ENCODE measurements at places on chromosomes 5 and 9.

DNA sequence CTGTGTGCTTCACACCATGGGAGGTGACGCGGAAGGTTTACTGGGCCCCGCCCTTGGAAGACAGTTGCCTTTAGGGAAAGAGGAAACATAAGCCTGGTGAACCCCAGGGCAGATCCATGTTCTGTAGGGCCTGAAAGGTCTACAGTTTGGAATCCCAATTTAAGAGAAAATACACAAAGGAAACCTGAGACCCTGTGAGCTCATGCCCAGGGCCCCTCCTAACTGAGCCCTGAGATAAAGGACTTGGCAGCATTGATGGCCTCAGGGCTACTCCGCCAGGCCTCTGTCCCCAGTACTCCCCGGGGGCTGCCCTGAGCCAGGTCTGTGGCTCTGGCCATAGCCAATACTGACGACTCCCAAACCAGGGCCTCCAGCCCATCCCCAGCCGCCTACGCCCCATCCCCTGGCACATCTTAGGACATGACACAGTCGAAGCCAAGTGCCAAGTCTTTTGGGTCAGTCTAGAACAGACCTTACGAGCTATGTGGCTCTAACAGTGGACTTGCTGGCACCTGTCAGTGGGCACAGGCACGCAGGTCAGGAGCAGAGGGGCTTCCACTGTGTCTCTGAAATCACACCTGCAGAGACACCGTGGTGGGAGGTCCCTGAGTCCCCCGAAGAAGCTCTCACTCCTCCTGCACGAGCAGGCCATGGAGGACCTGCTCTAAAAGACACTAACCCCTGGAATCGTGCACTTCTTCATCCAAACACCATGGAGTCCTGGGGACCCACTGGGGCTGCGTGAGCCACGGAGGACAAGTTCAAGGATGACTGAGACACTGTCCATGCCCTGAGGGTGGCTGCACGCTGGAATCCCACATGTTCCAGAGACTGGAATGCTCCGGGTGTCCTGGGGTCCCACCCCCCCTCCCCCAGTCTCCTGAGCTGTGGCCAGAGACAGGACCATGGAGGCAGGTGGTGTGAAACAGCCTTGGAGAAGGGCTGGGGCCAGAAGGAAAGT, 40.3 kb upstream of the BARHL1 start:
- no peak for DNase-seq

DNA sequence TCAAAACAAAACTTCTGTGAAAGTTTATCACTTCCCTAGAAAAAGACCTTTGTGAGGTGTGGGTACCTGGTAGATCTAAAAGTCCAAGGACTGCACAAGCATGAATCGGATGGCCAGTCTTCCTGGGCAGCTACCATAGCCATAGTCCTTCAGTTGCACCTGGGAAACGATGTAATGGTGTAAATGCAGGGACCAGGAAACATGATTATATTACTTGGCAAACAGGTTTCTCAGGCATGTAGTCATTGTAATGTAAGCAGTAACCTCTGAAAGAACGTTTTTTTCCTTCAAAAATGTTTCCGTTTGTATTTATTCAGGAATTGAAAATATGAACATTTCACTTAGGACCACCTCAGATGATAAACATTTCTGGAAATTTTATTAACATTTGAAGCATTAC, 433.4 kb downstream of the DTWD2 start:
- DNase-seq: no peak

DNA sequence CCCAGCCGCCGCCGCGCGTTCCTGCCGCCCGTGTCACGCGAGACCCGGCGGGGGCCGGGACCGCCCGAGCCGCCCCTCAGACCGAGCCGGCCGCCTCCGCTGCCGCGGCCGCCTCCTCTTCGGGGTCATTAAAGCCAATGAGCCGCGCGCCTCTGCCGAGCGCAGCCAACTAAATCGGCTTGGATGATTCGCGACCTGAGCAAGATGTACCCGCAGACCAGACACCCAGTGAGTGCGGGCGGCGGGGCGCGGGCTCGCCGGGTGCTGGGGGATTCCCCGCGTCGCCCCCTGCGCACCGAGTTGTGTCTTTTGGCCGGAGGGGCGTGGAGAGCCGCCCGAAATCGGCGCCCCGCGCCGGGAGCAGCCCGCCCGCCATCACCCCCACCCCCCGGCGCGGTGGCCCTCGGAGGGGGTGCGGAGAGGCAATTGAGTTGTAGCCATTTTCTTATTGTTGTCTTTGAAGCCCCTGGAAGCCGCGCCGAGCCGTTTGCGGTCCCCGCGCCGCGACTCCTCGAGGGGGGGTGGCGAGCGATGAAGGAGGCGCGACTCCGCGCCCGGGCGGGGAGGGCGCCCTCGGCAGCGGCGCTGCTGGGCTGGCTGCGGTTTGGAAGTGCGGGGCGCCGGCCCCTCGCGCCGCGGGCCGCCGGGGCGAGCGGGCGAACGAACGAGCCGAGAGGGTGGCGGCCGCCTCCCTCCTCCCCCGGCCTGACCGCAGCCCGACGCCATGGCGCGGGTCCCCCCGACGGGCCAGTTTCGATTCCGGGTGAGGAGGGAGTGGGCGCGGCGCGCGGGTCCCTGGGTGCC, 1.0 kb downstream of the TLE4 start:
- DNase-seq: peak; percentile 35

DNA sequence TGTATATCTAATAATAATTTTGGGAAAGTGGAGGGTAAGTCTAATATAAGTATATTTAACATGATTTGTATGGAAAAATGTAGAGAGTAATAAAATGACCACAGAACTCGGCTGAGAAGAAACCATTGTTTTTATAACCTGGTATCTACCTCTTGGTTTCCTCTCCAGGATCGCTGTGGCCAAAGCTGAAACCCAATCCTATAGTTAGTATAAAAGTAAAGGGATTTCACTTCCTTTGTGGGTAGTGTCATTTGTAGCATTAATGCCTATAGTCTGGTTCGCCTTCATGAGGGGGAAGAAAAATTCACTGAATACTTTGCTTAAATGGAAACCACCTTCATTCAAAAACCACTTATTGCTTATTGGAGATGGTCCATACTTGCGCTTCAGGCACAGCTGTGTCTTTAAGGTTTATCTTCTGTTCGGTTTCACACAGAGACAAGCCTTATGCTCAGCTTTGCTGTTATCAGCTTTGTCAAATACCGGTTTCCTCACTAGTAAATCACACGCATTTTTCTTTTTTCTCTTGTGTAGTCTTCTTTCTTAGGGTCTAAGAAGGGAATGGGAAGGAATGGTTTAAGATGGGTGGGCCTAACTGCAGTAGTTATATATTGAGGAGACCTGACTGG, 12.1 kb downstream of the PIK3R1 start:
- no peak for DNase-seq

DNA sequence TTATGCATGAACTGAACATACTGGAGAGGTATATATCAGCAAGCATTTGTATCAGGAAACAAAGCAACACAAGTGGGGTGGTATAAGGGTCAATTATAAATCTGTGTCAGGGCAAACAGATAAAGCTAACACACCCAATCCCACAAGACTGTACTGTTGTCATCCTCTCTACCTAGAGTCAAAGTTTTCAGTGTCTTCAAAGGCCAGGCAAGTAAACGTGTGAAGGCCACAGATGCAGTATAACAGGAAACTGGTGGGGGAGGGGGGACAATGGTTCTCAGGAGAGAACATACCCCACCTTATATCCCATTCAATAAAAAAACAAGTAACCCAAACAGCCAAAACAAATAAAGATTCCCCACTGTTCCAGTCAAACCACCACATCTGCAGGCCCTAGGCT, 22.1 kb downstream of the ELP1 start:
- DNase-seq: no peak

- DNase-seq: no peak
Measured at GRCh38 chr5:127518319-127518621, 830 bp downstream of the PRRC1 start.

- DNase-seq: no peak
Measured at GRCh38 chr5:138942861-138943260, 67.7 kb upstream of the LRRTM2 start.

- no peak for DNase-seq
Measured at GRCh38 chr5:126066836-126067235, 356.4 kb upstream of the GRAMD2B start.

GRCh38 chr5:145800181-145800580, 35.0 kb downstream of the PRELID2 start:
- DNase-seq: no peak

- DNase-seq: no peak
Measured at GRCh38 chr5:52876456-52876855, 88.7 kb downstream of the ITGA1 start.

GRCh38 chr5:147474140-147474539, 35.7 kb downstream of the DPYSL3 start:
- no peak for DNase-seq

DNA sequence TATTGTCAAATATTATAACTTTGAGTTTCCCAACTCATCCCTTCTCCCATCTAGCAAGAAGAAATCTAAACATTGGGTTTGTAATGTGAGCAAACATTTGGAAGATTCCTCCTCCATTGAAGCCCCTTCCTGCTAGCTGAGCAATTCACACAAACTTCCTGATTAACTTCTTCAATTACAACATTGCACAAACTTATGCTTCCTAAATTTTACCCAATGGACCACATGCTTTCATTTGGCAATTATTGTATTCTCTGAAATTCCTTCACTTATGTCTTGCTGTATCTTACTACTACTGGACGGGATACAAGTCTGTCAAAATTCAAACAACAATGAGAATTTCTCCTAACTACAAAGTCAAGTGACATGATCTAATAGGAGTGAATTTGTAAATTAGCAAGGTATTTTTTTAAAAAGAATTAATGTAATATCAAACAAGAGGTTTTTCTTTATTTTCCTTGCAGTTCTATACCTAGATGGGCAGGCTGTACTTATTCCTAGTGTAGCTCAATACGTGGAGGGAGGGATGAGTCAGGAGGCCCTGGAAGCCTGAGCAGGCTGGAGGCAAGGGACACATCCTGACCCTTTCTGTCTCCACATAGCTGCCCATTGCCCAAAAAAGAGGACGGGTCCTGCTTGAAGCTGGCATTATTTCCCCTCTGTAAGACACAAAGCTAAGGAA, 11.8 kb upstream of the IFNW1 start:
- DNase-seq: no peak

DNA sequence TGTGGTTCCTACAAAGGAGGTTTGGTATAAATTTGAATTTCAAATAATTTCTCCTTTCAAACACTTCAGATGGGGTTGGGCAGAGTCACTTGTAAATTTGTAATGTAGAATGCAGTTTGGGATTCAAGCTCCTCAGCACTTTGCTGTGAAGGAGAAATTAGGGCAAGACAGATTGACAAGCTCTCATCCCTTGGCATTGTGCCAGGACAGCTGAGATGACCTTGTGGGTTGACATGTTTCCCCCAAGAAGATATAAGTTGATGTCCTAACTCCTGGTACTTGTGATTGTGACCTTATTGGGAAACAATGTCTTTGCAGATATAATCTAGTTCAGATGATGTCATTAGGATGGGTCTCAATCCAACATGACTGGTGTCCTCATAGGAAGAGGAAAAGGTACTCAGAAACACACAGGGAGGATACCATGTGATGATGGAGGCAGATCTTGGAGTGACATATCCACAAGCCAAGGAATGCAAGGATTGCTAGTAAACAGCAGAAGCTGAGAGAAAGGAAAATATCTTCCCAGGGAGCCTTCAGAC, 408.3 kb downstream of the MED10 start:
- no peak for DNase-seq
